Stimulated activated CD4-positive, alpha-beta T cell treated with anti-CD3 and anti-CD28 coated beads, Interleukin-2, amount 100 ng/mL, for 48 hours (primary cell): ENCODE measurements at places on chromosomes 3 and 15.
A peak's percentile ranks its signal among the peaks of the same experiment; 100 is the strongest.

GRCh38 chr15:77702211-77702957 lies 69.7 kb upstream of the LINGO1 start:
- no peak for DNase-seq

DNA sequence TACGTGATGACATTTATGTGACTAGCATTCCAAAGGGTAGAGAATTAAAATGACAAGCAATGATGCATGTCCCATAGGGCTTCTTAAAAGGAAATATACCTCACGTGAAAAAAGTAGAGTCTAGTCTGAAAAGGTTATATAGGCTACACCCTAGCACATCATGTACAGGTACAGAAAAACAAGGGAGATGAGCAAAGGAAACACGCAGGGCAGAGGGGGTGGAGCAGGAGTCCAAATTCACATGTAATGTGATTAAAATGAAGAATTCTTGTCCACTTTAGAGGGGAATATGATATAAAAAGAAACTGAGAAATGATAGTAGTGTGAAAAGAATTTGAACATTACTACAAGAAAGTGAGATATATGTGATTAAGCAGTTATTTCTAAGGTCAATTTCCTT lies 59.4 kb downstream of the HACD2 start:
- DNase-seq, result no peak

GRCh38 chr15:78638658-78639314 lies 2.2 kb downstream of the CHRNB4 start:
- peak; percentile 56 for DNase-seq

DNA sequence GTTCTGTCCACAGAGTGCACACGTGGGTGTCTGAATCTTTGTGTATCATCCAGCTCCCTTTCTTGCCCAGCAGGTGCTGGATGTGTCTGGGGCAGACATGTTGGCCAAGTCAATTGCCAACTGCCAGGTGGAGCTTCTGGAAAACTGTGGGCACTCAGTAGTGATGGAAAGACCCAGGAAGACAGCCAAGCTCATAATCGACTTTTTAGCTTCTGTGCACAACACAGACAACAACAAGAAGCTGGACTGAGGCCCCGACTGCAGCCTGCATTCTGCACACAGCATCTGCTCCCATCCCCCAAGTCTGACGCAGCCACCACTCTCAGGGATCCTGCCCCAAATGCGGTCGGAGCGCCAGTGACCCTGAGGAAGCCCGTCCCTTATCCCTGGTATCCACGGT lies 12.5 kb upstream of the RPP14 start:
- no peak for DNase-seq

- no peak for DNase-seq
Measured at GRCh38 chr3:36894914-36895313, 49.9 kb downstream of the TRANK1 start.

DNA sequence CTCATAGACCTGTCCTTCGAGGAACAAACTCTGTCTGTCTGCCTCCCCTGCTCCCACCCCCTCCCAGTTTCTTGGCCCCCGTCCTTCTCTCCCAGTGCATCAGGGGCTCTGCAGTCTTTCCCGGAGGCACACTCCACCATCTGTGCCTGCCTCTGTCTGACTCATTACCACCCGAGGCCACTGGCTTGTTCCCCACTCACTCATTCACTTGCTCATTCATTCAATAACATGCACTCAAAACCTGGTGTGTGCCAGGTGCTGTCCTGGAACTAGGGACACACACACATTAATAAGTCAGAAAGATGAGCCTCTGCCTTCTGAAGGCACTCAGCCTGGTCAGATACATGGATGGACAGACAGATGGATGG lies 12.4 kb downstream of the AMIGO3 start:
- DNase-seq, result no peak

DNA sequence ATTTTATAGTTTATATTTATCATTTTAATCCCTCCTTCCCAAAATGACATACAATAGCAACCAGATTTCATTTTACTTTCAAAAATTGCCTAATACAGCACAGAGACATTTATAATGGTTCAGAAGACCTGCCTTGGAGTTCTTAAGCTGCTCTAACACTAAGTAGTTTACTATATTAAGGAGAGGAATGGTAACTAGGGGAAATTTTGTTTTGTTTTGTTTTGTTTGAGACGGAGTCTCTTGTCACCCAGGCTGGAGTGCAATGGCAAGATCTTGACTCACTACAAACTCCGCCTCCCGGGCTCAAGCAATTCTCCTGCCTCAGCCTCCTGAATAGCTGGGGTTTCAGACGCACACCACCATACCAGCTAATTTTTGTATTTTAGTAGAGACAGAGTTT lies 22.8 kb upstream of the CCDC50 start:
- no peak for DNase-seq

DNA sequence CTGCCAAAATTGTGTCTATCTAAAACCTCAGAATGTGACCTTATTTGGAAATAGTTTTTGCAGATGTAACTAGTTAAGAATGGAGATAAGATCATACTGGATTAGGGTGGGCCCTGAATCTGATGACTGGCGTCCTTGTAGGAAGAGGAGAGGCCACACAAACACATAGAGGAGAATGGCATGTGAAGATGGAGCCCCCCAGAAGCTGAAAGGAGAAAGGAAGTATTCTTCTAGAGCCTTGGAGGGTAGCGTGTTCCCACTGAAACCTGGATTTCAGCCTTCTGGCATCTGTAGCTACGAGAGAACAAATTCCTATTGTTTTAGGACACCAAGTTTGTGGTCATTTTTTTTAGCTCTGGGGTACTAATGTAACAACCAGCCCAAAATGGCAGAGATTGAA lies 423.0 kb upstream of the TPM1 start:
- no peak for DNase-seq

DNA sequence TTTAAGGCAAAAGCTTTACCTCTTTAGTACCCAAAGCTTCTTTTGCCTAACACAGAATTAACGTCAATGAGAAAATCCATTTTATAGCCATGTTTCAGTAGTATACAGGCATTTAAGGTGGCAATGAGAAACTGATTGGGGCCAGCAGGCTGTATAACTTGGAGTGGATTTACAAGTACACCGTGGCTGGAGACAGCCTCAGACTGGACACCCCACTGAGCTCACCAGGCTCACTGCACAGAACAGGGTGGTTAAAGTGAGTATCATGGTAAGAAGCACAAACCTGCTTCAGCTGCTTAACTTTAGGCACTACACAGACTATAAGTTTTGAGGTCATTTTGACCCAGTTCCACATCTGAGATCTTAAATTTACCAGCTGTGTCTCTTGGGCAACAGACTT lies 8.9 kb downstream of the CPOX start:
- no peak for DNase-seq

DNA sequence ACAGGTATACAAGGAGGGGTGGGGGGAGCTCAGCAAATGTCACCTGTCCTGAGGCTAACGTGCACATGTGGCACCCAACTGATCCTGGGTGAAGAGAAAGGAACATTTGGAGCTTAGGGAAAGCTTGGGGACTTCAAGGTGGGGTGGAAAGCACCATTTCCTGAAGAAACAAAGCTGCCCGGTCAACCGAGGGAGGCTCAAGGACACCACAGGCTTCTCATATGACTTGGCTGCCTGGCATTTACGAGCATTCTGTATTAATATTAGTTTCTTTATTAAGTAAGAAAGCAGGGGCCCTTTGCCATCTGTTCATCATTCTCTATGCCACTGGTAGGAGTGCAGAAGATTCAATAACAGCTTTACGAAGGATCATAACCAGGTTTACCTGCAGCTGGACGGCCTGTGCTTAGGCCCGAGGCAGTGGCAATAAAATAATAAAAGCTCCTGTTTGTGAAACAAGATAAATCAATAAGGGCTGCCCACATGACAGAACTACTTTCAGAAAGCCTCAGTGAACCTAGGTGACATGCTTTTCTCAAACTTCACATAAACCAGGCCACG lies 54.0 kb downstream of the ETV5 start:
- DNase-seq, result no peak

- DNase-seq, result no peak
Measured at GRCh38 chr15:64600794-64601193, 140.4 kb downstream of the ZNF609 start.

DNA sequence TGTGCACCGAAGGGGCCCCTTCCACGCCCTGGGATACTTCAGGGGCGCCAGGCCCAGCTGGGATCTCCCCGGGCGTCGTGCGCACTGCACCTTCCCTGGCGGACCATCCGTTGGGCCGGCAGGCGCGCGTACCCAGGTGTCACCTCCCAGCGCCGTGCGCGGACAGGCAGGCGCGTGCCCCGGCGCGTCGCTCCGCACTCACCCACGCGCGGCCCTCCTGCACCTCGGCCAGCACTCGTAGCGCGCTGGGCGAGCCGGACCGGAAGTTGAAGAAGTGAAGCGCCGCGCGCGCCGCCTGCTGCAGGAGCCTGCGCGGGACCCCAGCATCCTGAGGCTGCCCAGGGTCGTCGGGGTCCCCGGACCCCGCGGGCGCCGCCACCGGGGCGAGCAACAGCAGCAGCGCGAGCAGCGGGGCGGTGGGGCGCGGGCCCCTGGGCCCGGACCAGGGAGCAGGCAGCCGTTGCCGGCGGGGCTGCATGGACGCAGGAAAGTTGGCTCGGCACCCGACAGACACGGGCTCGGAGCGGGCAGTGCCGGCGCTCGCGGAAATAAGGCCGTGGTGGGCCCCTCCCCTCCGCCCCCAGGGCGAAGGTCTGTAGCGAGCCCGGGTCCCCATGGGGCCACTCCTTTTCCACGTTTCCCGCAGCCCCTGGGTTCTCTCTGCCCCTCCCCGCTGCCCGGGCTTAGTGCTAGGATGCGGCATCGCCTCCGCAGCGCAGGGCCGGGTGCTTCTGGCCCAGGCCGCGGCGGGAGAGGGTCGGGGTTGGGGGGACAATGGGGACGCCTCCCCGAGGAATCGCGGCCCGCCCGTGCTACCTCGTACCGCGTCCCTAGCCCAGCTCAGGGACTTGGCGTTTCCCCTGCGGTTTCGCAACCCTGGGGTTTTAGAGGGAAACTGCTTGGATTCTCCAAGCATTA lies at the start of gene RARRES1:
TSS of gene RARRES1 (minus strand) at position 520 of the 918 bp plus-strand sequence. CDS start at position 478, 42 bp downstream.
- DNase-seq, result peak; percentile 39

- no peak for DNase-seq
Measured at GRCh38 chr3:117443014-117443413, 733.4 kb downstream of the TUSC7 start.

GRCh38 chr3:185351396-185351795 lies 11.5 kb upstream of the MAP3K13 start:
- DNase-seq, result no peak

- DNase-seq, result no peak
Measured at GRCh38 chr3:69748503-69748902, 9.2 kb downstream of the MITF start.

- no peak for DNase-seq
Measured at GRCh38 chr3:115388166-115388565, 235.1 kb upstream of the GAP43 start.
